ENCODE measurements at places on chromosomes 2 and 18.

DNA sequence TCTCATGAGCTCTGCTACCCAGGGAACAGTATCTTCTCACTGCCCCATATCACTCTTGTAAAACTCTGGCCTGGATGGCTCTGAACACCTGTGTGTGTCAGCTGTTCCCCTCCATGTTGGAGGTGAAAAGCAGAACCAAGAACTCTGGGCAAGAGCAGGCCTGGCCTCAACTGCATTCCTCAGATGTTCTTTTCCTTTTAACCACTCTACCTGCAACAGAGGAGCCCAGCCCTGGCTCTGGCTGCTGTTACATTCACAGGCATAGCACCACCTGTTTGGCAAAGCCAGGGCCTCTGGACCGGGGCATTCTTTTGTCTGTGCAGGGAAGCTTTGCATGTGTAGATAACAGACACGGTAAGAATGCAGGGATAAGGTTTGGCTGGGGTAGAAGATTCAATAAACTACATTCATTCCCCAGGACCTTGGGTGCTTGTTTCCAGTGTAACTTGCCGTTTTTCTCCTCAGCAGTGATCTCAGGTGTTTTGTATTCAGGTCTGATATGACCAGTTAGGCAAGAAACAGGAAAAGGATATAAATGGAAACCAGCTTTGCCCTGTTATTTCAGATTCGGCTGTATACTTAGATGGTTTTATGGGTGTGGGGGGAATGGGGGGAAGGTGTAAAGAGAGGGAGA lies 95.1 kb downstream of the SPTBN1 start:
- DNase-seq, result no peak

DNA sequence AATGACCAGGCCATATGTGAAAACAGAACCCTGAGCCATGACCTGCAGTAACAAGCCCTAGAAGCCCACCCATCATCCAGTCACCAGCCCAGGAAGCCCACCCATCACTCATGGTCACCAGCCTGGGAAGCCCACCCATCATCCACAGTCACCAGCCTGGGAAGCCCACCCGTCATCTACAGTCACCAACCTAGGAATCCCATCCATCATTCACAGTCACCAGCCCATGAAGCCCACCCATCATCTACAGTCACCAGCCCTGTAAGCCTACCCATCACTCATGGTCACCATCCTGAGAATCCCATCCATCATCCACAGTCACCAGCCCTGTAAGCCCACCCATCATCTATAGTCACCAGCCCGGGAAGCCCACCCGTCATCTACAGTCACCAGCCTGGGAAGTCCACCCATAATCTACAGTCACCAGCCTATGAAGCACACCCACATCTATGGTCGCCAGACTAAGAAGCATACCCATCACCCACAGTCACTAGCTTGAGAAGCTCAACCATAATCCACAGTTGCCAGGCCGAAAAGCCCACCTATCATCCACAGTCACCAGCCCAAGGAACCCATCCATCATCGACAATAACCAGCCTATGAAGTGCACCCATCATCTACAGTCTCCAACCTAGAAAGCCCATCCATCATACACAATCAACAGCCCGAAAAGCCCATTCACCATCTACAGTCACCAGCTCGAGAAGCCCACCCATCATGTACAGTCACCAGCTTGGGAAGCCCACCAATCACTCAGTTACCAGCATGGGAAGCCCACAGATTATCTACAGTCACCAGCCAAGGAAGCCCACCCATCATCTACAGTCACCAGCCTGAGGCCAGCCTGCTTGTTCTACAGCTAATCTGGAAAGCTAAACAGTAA lies 91.9 kb downstream of the TWIST2 start:
- DNase-seq, result no peak

GRCh38 chr2:142987044-142987443 lies 109.6 kb downstream of the KYNU start:
- no peak for DNase-seq

DNA sequence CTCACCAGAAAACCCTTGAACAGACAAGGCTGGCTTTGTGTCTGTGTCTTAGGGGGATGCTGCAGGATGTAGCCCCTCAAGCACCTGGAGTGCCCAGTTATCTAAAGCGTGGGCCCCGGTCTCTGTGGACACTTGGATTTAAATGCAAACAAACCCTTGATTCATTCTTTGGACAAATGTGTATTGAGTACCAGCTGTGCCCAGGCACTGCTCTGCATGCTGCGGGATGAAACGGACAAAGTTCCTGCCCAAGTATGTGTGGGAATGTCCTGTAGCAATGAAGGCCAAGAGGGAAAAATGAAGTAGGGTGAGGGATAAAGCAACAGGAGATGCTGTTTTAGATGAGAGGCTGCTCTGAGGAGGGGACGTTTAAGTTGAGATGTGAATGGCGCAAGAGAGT lies 53.9 kb downstream of the BOLA3 start:
- no peak for DNase-seq

GRCh38 chr18:8301427-8302172 lies 307.6 kb upstream of the RAB12 start:
- DNase-seq, result no peak

- DNase-seq, result no peak
Observed at GRCh38 chr2:46983065-46983801, 67.6 kb upstream of the MCFD2 start.

DNA sequence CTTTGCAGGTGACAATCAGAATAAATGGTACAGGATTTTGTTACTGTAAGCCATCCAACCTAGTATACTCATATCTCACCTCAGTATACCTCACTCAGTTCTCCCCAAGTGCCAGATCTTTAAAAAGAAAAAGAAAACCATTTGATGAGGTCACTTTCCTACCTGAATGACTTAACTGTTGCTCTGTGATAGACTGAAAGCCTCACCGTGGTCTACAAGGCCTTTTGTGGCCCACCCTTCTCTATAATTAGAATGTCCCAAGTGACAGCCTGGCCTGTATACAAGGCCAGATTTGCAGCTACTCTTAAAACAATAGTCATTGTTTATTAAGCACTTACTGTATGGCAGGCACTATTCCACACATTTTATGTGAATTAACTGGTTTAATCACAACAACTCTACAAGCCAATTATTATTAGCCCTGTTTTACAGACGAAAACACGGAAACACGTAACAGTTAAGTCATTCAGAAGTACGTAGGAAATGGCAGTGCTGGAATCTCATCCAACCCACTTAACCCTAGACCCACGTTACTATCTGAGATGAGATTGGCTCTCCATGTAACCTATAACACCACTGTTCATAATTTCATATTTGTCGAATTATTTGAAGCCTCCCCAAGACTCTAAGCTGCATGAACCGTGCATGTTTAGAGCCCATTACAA lies 28.3 kb downstream of the PKP4 start:
- DNase-seq, result no peak

DNA sequence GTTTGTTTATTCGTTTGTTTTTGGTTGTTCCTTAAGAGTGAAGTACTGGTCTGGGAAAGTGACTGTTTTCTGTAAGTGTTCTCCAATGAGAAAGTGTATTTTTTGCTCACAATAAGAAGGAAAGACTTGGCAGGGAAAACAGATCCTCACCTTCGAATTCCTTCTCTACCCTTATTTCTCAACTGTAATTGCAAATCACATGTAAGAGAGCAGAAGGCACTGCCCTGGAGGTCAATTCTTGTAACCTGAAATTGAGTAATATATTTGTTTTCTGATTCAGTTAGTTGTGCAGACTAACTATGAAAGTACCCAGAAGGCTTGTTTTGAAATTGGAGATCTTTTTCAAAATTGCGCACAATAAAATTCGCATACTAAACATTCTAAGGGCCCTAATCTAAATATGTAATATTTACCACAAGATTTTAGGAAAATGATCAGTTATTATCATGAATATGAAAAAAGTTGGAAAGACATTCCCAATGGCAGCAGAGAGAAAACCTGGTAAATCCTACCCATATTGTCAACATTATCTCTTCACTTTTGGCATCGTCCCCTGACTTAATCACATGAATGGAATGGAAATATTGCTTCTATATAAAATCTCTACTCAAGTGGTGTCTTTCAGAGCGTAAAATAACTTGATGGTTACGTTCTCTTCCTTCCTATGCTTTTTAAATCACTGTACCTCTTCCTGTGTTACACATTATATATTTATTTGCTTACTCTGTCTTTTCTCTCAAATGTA lies 24.1 kb downstream of the TFPI start:
- DNase-seq, result no peak

DNA sequence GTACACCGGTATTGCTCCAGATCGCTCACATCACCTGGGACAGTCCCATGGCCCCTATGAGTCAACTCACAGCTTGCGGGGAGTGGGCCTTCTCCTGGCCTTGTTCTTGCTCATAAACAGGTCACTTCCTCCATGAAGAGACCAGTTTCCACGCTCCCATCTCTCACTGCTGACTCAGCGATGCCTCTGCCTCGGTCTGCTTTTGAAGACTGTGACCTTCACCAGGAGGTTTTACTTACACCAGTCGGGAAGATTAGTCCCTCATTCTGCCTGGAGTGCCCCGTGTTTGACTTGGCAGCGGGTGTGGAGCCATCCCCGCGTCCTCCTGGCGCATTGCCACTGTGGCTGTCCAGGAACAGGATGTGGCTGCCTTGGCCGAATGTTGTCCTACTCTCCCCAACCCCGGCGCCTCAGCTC lies 159.8 kb downstream of the RHBDD1 start:
- peak; percentile 5 for DNase-seq

DNA sequence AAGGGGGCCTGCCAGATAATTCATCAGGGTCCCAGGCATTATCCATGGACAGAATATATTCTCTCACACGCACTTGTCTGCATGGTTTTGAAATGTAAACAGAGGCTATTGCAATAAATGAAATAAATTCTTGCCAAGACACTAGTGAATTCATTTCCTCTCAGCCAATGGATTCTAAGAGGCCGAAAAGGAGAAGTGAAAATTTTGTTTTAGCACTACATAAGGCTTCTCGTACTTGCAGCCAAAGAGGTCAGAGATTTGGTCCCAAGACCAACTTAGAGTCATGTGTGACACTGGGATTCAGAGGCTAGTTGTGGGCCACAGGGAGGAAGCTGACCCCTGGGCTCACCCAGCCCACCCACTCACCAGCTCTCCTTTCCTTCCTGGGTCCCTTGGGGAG lies 184.1 kb upstream of the GLI2 start:
- DNase-seq, result no peak

DNA sequence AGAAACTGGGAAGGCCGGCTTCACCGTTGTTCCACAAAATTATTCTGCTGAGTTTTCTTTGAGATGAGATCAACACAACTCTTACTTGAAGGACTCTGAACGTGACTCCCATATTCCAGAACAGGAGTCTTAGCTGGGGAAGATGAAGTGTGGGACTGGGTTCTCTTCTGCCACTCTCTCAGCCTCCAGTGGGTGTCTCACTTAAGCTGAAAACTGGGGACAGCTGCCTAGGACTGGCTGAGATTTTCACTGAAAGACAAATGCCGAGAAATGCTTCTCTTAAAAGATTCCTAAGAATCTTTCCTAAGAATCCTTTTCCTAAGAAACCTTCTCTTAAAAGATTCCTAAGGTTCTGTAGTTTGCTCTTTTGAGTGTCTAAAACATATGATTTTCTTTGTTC lies 156.6 kb upstream of the LHCGR start:
- no peak for DNase-seq

DNA sequence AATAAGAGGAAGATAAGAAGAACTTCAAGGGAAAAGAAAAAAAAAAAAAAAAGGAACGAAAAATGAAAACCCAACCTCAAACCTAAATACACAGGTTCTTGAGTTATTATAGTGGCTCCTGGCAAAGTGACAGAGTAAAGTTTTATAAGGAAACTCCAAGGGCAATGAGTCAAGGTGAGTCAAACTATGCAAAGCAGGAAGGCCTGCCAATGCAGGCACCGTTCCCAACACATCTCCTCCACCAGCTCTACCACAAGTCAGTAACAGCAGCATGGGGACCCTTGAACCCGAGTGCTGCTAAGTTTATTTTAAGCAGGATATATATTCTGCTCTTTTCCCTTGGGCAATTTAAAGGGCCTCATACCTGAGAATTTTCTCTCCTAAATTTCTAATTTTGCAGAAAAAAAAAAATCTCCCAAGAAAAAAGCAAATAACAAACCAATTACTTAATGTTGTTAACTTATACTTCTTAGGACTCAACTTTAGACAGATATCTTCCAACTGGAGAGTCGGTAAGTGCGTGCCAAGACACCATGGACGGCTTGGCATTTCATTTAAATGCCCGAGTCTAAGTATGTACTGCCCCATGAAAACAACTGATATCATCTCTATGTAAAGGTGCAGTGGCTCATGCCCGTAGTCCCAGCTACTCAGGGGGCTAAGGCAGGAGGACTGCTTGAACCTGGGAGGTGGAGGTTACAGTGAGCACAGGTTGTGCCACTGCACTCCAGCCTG lies 75.7 kb upstream of the TFCP2L1 start:
- no peak for DNase-seq

- no peak for DNase-seq
Observed at GRCh38 chr2:1282552-1282951, 130.7 kb upstream of the TPO start.

- DNase-seq, result no peak
Observed at GRCh38 chr2:30235008-30235655, 3.8 kb downstream of the LBH start.

DNA sequence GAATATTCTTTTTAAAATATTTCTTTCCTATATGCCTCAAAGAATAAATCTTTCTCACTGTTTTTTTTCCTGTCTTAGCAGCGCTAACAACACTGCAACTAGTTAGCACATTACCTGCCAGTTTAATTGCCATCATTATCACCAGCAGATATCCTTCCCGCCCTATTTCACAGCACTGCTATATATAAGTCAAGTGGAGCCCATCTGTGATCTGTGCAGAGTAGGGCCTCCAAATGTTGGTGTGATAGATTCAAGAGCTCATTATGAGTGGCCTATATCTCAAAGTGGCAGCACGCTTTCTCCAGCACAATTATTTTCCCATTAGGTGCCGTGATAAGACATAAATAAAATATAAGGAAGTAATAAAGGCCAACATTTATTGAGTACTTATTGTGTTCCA lies 19.8 kb upstream of the RGPD4 start:
- DNase-seq, result no peak

GRCh38 chr2:79977792-79978191 lies 326.8 kb downstream of the LRRTM1 start:
- DNase-seq, result no peak

- DNase-seq, result no peak
Observed at GRCh38 chr2:9422321-9423099, 818 bp downstream of the ITGB1BP1 start.

DNA sequence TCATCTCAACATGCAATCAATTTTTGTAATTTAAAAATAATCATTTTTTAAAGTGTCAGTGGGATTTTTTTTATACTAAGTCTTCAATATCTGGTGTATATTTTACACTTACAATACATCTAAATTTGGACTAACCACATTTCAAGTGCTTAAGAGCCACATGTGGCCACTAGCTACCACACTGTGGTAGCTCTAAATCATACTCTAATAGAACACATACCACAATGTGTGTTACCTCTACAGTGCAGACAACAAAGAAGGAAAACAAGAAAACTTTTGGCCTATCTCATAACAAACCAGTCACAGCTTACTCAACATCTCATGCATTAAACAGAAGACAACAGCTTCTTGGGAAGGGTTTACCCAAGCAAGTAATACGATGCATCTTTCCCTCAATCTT lies 24.5 kb downstream of the PIAS2 start:
- no peak for DNase-seq

GRCh38 chr2:192741889-192742288 lies 547.2 kb upstream of the TMEFF2 start:
- DNase-seq, result no peak

- no peak for DNase-seq
Observed at GRCh38 chr2:47530105-47530760, 127.3 kb downstream of the MSH2 start.
